ENCODE measurements at places on chromosomes 7 and 10.

DNA sequence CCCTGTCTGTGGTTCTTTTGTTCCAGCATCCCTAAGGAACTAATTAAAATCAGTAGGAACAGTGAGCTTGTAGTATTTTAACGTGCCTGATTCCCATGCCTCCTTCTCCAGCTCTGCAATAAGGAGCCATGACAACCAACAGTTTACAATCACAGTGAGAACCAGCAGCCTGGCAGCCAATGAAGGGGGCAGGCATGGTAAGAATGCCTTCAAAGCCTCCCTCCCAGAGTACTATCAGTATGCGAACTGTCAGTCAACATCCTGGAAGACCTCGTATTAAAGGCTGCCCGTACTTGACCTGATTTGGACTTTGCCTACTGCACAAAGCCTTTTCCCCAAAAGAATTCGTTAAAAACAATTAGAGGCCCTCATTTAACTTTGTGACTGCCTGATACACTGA is 7.7 kb downstream of the ZPBP start:
- DNase-seq = no peak

- DNase-seq = no peak
These were observed 14.7 kb downstream of the PWWP2B start for GRCh38 chr10:132411561-132412253.

GRCh38 chr7:25802473-25802872 is 349.5 kb upstream of the NFE2L3 start:
- DNase-seq = no peak

DNA sequence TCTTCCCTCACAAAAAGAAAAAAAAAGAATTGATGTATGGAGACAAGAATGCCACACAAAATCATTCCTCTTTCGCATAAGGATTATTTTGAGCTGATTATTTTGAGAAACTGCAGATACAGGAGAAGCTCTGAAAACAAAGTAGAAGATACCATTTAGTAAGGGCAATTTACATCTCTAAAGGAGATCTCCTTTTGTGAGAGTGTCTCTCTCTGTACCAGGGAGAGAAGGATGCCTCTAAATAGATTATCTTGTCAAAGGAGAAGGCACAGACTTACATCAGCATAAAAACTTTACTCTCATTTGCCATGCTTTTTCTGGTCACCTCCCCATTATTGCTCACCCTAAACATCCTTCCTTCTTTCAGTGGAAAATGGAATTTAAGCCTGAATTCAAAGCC is 747.9 kb upstream of the COBL start:
- DNase-seq = no peak

DNA sequence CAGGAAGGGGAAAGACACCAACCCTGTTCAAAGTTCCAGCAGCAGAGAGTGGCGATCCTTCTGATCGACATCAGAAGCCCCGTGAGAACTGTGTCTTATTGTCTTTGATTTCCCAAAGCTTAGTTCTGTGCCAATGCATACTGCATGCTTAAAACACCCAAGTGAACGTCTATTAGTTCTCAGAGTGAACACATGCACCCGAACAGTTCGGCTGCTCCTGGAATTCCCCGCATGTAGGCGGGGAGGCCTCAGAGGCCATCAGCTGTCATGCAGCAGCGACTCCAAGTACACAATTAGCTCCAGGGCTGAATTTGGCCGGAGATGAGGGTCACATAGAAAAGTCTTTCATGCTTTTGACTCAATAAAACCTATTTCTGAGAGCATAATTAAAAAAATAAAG is 276.9 kb downstream of the ZMYND11 start:
- DNase-seq = no peak

GRCh38 chr7:130987092-130987491 is 253.1 kb upstream of the KLF14 start:
- peak; percentile 53 for DNase-seq

- DNase-seq = no peak
These were observed 27.4 kb upstream of the RASGEF1A start for GRCh38 chr10:43294241-43294658.

DNA sequence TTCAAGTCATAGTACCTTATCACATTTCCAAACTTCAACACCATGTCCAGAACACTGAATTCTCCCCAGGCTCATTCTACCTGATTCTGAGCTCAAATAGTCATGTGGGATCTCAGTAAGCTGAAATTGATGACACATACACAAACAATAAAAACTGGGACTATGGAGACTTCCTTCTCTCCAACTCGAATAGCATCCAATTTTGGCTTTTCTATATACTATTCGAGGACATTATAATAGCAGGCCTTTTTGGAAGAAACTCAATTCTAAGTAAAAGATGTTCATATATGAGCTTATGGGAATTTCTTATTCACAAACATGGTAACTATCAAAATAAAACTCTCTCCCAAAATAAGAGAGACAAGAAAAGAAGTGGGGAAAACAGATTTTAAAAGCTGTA is 551 bp upstream of the TAS2R40 start:
- DNase-seq = no peak

DNA sequence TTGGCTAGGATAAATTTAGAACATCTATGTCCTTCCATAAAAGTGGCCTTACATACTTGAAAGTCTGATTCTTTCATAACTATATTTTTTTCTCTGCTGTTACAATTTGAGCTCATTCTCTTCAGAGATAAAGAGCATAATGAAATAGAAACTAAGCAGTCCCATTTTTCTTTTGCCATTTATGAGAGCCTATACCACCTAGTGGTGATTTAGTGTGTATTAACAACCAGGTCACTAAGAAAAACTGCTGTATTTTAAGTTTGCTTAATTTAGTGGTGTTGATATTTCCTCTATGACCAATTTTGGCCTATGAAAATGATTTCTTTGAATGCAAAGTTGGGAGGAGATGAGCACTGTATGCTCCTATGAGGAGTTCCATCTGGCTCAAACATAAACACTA is 88.7 kb upstream of the ZWINT start:
- no peak for DNase-seq

DNA sequence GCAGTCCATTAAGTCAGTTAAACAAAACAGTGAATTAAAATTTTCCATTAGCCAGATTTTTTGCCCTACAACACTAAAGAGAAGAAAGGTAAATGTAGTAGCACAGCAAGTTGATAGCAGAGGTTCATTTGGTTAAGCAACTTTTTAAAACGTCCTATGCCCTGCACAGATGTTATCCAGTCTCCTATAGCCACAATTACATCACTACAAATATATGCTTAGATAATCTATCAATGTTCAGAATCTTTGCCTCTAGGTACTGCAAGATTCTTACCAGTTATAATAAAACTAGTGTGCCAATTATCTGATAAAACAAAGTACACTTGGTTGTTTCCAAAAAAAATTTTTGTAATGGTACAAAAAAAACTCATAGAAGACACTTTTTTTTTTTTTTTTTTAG is 175.5 kb upstream of the MYO3A start:
- DNase-seq = no peak
